ENCODE measurements at places on chromosomes 16 and 17.

GRCh38 chr17:56141046-56141839, 12.0 kb upstream of the ANKFN1 start:
- no peak for DNase-seq

DNA sequence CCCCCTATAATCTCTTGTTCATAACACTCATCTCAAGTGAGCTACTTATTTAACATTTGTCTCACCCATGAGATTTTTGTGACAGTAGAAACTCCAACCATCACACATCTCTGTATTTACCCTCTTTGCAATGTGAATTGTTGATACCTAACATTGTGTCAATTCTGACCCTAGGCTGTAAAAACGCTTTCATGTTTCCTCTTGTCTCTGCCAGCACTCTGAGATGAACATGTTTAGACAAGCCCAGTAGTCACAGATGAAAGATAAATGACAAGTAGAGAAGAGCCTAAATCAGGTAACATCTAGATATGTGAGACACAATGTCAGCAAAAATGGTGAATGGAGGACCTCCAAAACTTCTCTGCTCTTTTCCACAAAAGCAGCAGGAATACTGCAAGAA, 1254.5 kb upstream of the GOT2 start:
- no peak for DNase-seq

- no peak for DNase-seq
These were observed at the start of gene CTCF for GRCh38 chr16:67562526-67562917. Gene CTCF, plus strand, starts transcription at chr16:67562526. Its CDS starts 48,307 bp downstream, at chr16:67610833.

- no peak for DNase-seq
These were observed 14.4 kb downstream of the SYCE1L start for GRCh38 chr16:77213542-77214106.

DNA sequence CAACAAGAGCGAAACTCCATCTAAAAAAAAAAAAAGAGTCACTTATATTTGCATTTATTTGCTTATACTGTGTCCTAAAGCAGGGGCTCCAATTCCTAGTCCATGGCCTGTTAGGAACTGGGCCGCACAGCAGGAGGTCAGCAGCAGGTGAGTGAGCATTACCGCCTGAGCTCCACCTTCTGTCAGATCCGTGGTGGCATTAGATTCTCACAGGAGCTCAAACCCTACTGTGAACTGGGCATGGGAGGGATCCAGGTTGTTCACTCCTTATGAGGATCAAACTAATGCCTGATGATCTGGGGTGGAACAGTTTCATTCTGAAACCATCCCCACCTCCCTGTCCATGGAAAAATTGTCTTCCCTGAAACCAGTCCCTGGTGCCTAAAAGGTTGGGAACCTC, 24.9 kb downstream of the ITGB3 start:
- DNase-seq = no peak

GRCh38 chr16:15897834-15898254, 9.4 kb upstream of the CEP20 start:
- DNase-seq = peak; percentile 56

- no peak for DNase-seq
These were observed 55.8 kb downstream of the ZFHX3 start for GRCh38 chr16:72992142-72992601.

GRCh38 chr16:50747207-50747956, 5.5 kb downstream of the CYLD start:
- no peak for DNase-seq

GRCh38 chr17:77145224-77145611, 4.4 kb downstream of the SEC14L1 start:
- no peak for DNase-seq

DNA sequence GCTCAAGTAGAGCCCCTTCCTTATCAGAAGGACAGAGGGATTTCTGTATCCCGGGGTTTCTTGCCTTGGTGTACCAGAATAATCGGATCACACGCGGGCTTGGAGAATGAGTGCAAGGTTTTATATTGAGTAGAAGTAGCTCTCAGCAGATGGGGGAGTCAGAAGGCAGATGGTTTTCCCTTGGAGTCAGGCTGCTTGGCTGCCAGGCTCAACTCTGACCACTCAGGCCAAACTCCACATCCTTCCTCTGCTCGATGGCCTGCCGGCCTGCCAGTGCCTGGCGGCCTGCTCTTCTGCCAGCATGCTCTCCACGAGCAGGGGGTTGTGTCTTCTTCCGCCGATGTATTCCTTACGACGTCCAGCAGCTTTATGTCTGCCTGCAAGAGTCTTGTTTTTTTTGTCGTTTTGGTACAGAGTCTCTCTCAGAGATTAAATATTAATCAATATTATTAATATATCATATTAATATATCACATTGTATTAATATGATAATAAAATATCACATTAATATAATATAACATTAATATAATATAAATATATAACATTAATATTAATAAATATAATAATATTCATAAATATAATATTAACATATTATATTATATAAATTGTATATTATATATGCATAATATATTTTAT, 229.2 kb upstream of the WSCD1 start:
- no peak for DNase-seq

DNA sequence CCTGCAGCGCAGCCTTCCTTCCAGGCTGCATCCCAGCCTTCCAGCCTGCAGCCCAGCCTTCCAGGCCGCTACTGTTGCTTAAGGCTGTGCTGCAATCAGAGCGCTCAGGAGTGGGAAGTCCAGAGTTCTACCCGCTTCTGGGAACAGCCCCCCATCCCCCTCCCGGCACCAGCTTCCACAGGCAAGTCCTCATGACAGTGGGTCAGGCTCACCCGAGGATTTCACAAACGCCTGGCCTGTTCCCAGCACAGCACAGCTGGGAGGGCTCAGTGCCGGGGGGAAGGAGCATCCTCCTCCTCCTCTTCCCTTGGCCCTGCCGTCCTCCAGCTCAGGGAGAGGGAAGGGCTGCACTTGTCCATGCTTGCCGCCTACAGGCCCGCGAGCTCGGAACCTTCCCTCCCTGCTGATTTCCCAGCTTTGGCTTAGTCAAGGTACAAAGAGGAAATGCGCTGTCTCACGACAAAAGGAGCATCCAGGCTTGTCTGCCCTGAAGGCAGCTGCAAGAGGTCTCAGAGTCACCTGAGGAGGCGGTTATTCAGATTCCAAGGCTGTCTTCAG, 8.3 kb downstream of the SOCS3 start:
- no peak for DNase-seq

DNA sequence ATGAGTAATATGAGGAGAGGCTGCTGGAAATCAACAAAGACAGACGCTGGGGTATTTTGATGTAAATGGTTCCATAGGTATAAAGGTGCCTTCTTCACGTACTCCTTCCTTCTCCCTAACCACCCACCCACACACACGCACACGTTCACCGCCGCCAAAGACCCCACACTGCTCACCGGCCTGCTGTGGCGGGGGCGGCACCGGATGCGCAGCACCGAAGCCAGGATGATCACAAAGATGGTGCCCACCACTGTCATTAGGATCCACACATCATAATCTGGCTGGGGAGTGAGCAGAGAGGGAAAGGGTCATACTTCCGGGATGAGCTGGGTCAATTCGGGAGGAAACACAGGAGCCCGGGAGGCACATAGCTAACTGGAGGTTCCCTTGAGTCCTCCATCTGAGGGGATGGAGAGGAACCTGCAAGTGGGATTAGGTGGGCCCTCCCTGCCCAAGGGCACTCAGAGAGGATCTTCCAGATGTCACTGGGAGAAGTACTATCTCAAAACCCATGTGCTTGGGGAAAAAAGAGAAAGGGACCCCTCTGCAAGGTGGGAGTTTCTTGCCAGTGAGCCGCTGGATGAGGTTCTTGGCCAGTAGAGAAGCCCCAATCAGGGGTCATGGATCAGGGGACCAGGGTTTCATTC, 10.5 kb upstream of the SUPT4H1 start:
- no peak for DNase-seq

GRCh38 chr17:82283208-82283749, 9.8 kb upstream of the CSNK1D start:
- no peak for DNase-seq

- no peak for DNase-seq
These were observed 206.5 kb upstream of the GOT2 start for GRCh38 chr16:58940609-58941008.

- DNase-seq = peak; percentile 20
These were observed at the start of gene GJD3 for GRCh38 chr17:40364121-40364861. Gene GJD3, minus strand, starts transcription at chr17:40364737. Its CDS starts 922 bp downstream, at chr17:40363815.

DNA sequence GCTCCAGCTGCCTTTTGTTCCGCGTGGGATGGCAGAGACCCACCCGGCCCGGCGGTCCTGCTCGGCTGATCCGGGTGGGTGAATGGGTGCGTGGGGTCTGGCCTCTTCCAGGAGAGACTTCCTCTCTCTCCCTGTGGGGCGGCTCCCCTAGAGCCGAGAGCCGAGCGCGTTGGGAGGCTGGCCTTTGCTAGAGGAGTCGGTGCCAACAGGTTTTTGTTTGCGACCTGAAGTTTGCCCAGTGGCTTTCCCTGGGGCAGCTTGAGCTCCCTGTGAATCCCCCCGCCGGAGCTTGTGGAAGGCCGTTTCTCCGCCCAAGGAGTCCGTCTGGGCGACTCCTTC, 970 bp downstream of the EPN2 start:
- DNase-seq = no peak

DNA sequence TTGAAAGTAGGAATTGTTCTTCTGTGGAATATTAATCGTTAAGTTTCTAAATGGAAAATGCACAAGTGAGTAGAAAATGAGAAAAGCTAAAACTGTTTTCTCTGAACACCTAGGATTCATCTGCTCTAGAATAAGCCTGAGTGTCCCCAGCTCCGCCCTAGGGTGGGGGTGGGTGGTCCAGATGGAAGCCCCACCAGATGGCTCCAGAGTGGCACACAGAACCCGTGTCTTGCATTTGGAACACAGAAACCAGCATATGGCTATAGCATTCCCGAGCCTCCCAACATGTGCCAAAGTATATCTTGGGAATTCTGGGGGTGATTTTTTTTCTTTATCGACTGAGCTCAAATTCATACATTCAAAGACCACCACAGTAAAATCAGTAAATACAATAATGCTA, 517.7 kb upstream of the PSMD7 start:
- DNase-seq = no peak

DNA sequence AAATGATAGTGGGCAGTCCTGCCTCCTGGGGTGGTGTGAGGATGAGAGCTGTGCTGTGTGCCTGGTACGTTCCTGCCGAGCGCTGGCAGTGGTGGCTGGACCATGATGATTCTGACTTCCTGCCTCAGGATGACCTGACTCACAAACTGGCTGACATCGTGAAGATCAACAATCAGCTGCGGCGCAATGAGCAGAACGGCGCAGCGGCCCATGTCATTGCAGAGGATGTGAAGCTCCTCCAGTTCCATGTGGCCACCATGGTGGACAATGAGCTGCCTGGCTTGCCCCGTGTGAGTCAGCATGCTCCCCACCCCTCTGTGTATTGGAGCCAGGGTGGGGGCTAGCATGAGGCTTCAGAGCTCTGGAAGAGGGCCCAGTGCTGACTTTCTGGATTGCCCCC, 13.1 kb downstream of the POLR2A start:
- DNase-seq = no peak

All from GM12892 (cell line).